Uterus (tissue), 4 donors: ENCODE measurements at places on chromosomes 7 and 10.

DNA sequence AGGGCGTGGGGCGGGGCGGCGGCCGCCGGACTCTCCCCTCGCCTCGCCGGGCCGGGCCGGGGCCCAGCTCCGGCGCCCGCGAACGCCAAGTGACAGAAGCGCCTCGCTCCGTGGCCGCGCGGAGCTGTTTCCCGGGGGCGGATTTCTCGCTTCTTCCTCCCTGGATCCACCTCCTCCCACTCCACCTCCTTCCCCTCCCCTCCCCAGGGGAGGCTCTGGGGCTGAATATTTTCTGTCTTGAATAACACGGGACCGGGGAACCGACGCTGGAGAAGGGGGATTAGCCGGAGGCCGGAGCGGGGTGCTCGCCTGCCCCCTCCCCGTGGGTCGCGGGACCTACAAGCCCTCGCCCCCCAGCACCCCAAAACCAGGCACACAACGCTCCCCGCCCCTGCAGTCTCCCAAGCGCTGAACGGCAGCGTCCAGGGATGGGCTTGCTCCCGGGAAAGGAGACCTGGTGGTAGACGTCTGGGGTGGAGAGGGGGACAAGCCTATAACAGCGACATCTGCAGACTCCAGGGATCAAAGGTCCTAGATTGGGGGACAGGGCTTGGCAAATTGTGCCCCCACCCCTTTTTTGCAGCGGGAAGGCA, at the start of gene ARHGAP21:
ARHGAP21 (minus strand) TSS at position 100 of the 593 bp plus-strand sequence. CDS start 1,988 bp downstream, outside the sequence.
- peak; percentile 75 for DNase-seq

DNA sequence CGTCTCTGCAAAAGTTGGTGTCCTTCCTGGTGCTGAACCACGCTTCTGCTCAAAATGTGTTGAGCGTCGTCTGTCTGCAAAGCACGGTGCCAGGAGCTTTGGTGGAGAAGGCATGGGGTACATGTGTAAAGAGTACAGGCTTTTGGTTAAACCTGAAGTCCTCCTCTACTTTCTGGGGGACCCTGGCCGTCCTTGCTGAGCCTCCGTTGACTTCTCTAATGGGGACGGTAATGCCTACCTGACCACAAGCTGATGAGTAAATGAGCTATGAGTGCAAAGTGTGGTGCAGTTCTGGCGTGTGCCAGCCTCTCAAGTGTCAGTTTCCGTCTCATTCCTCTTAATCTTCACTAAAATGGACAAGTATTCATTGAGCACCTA, 527 bp upstream of the HERPUD2 start:
- DNase-seq = no peak

DNA sequence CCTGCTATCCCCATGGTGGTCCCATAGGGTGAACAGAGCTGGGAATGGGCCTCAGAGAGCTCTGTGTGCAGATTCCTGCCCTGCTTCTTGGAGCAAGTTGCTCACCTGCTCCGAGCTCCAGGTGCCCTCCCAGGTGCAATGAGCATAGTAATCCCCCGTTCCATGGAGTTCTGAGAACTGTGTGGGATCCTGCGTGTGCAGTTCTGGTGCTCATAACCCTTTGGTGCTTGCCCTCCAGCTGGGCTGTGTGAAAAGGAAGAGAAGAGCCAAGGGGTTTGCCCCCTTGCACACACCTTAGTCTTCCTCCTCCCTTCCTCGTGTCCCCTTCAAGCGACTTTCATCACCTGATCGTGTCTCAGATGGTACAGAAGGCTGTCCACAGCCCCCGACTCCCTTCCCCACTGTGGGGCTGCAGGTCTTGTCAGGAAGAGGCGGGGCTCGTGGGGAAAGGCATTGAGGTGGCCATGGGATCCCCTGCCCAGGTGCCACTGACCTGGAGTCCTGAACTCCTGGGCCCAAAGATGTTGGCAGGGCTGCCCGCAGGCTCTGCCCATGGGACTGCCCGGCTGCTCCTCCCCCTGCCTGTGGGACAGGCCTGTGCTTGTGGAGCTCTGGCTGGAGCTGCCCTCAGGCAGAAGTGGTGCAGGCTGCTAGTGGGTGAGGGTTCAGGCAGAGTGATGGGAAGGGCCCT, 21.9 kb upstream of the ZNF488 start:
- peak; percentile 4 for DNase-seq

- no peak for DNase-seq
Measured at GRCh38 chr7:21568762-21569161, 25.9 kb downstream of the DNAH11 start.

DNA sequence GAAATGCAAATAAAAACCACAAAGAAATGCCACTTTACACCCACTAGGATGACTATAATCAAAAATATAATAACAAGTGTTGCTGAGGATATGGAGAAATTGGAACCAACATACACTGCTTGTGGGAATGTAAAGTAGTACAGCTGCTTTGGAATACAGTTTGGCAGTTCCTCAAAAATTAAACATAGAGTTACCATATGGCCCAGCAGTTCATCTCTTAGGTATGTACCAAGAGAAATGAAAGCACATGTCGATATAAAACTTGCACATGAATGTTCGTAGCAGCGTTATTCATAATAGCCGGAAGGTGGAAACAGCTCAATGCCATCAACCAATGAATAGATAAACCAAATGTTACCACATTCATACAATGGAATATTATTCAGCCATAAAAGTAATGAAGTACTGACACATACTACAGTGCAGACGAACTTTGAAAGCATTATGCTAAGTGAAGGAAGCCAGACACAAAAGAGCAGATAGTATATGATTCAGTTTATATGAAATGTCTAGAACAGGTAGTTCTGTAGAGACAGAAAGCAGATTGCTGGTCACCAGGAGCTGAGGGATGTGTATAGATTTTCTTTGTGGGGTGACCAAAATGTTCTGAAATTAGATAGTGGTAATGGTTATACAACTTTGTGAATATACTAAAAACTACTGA, 12.4 kb downstream of the BCAP29 start:
- no peak for DNase-seq

DNA sequence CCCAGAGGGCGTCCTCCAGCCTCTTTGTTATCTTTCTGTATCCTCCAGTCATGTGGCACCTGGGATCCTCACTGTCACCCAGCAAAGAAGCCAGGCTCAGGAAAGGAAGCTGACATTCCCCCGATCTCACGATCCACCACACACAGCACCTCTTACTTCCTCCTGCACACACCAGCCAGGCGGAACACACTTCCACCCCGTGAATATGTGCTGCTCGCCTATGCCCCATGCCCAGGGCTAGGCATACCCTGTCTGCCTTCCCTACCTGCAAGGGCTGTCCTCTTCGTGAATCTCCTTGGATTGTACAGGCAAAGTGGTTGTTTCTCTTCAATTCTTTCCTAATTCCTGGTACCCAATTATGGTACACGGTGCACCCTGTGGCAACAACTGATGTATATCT, 191.0 kb downstream of the TNS3 start:
- peak; percentile 13 for DNase-seq

DNA sequence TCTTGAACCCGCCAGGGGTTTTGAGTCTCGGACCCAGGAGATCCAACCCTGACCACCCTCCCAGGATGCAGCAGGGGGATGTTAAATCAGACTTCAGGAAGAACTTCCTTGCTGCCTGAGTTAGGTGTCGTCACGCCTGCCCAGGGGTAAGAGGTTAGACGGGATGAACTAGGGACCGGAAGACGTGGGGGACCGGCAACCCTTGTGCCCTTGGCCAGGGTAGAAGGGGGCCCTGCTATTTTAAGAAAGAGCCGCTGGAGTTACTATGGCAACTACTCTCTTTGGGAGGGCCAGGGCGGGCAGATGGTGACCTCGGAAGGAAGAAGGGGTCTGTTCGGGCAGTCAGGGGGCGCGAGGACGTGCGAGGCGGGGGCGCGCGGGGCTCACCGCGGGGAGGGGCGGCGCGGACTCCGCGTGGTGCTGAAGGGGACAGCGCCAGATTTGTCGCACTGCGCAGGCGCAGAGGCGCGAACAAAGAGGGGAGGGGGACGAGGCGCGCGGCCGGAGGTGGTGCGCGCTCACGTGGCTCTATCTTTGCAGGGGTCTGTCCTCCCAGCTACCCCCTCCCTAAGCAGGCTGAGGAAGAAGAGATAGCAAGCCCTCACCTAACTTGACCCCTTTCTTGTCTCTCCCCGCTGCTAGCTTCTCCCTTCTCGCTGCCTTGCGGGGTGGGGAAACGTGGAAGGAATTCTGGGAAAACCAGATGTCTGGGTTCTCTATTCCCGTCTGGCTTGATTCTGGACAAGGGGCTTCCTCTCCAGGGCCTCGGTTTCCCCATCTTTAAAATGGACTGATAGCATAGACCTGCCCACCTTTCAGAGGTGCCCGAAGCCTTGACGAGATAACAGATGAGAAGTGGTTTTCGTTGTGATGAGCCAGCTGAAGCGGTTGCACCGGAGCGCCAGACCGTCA, 940 bp upstream of the PSD start:
- no peak for DNase-seq

DNA sequence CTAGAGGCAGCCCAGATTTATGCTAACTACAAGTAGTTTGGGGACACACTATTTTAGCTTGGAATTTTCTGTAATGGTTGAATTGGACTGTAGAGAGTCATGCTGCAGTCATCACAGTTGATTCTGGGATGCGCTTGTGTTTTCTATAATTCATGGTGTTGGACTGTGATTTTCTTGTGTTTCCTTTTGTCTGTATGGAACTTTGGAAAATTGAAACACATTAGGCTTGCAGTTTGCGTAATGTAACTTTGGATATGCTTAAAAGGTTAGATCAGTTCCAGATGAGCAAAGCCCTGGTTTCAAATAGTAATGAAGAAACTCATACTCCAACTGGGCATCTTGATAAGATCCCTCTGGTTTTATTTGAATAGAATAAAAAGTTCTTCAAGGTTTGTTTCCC, 502.2 kb downstream of the ARL4A start:
- no peak for DNase-seq

- peak; percentile 23 for DNase-seq
Measured at GRCh38 chr10:69335063-69335587, 56.8 kb downstream of the HK1 start.

DNA sequence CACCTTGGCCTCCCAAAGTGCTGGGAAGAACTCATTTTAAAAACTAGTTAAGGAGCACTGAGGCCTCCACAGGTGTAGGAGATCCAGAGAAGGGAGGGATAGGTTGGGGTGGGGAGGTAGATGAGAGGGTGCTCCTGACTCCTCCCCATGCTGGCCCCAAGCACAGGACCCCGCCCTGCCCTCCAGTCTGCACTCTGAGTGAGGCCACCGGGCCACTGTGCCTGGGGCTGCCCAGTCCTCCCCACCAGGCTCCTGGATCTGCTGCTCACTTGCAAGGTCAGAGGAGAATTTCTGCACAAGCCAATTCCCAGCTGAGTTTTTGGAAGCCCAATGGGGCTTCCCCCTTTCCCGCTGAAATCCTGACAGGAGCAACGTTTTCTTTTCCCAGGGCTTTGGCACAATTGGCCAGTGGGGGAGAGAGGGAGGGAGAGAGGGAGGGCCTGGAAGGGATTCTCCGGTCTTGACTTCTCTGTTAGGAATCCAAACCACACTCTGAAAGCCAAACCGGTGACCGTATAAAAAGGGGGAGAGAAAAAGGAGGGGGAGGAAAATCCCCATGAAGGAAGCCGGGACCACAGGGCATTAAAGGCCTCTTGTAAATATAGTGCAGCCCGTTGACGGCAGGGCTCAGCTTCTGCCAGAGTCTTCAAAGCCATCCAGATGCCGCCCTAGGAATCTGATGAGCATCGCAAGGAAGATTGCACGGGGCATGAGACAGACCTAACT, 116.2 kb downstream of the SH3PXD2A start:
- DNase-seq = peak; percentile 85

DNA sequence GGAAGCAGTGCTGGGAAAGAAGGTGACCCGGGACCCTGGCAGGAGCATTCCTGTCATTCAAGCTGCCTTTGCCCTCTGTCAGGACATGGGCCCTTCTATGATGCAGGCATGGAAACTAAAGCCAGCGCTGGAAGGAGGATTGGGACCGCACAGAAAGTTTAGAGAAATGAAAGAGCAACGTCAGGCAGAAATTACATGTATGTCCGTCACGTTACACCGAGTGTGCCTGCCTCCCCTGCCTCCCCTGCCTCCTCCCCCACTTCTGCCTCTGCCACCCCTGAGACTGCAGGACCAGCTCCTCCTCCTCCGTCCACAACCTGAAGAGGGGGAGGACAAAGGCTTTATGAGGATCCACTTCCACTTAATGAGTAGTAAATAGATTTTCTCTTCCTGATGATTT, 13.9 kb upstream of the PWWP2B start:
- no peak for DNase-seq

DNA sequence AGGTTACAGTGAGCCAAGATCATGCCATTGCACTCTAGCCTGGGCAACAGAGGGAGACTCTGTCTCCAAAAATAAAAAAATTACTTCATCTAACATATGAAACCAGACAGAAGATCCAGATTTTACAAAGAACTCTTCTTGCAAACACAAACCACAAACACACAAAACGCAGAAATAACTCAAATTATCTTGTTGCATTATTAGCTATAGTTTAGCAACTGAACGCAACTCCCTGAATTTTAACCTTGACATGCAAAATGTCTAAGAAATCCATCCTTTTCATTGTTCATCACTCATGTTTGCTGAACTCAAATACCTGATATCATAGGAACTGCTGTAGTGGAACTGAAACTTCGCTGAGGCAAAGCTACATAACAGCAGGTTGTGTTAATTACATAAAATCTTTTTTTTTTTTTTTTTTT, 64.1 kb downstream of the MICU1 start:
- DNase-seq = no peak

DNA sequence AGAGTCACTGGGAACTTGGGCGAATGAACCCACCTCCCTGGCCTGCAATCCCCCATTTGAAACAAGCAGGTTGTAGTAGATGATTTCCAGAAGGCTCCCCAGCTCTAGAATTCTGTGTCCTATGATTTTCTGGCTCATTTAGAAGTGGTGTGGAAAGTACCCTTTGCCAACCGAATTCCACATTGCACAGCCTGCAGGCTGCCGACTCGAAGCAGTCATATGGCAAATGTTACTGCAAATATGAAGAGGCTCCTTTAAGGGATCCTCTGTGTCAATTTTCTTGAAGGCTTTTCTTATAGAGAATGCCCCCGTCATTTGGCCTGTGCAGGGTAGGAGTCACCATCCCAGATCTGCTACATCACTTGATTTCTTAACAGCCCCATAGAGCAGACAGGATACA, 5.6 kb downstream of the PODXL start:
- DNase-seq = no peak

DNA sequence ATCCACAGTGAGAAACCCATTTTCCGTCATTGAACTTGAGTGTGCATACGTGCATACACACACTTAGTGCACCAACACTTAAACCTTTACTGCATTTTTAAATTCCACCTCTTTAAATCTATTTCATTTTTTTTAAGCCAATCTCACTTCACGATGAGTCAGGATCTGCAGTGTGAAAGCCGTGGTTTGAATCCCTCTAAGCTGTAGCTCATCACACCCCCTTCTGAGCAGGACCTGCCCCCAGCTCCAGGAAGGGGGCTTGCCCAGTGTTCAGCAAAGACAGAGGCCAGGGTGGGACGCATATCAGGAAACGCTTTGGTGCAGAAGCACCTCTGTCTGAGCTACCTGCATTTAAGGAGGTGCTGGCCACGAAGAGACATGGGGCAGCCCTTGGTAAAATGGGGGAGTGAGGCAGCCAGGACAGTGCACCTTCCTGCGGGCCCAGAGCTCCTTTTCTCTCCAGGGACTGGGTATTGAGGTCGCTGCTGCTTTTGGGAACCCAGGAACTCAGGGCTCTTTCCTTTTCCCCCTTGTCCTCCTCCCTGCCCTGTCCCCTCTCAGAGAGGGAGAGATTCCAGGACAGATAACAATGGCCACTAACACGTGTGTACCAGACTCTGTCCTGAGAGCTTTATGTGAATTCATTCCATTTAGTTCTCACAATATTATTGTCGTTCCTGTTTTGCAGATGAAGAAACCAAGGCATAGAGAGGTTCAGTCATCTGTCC, 21.7 kb downstream of the ZNF316 start:
- DNase-seq = no peak

- no peak for DNase-seq
Measured at GRCh38 chr7:30133736-30134610, 813 bp upstream of the MTURN start.
